ENCODE measurements at places on chromosomes 5 and 9. TPM values are rescaled to one million over a fixed set of nuclear protein-coding genes. Genes with fewer than 3 reads are reported as not detected.

DNA sequence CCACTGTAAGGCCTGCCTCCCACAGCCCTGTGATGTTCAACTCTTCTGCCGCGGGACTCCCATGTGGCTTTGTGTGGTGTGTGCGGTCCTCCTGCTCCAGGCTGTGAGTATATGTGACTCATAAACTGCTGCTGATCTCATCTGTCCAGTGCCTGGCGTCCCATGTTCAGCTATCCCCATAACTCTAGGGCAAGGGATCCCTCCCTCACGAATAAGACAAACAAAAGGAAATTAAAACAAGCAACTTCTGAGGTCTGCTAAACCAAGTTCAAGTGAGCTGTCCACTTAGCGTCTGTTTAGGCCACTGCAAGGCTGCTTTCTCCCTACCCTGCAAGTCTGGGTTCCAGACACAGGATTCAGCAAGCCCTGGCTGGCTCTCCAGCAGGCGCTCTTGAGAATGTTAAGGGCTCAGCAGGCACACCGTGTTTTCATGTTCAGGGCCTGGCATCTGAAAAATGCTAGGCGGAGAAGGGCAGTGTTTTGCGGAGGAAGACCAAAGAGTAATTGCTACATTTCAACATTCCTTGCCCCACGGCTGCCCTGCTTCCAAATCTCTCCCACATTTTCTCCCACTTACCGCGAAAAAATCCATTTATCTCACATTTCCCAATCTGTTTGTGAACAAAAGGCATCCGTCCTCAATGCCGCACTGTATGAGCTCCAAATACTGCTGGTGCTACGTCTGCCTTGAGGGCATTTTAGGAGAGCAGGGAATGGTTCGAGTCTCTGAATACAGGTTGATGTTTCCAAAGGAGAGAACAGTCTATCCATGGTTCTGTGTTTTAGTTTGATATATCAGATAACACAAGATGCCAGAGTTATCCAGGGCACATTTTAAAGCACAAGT lies 280.2 kb downstream of the SEMA5A start:
- DNase-seq = no peak

DNA sequence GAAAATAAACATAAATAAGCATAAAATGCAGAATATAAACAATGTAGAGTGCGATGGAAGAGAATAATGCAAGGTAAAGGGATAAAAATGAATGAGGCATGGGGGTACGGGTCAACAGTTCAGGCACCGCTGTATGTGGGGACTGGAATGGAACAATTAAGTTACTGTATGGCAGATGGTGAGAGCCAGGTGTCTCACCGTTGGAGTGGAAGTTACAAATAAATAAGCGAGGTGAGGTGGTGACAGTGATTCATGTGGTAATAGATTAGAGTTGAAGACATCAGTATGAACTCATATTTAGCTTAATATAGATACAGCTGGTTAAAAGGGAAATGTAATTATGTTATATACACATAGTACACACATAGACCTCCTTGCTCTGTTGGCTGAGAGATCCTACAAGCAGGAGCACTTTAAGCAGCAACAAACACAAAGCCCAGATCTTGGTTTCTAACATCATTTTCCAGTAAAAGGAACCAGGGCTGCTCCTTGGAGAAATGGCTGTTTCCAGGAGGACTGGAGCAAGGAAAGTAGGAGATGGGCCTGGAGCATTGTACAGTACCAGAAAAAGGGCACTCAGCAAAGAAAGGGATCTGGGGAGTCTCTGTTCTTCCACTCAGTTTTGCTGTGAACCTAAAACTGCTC lies 2.4 kb upstream of the OMD start:
- no peak for DNase-seq

GRCh38 chr9:132957805-132958204 lies 13.4 kb upstream of the TSC1 start:
- DNase-seq = no peak

- no peak for DNase-seq
These were observed 21.9 kb upstream of the MED10 start for GRCh38 chr5:6399980-6400910.

ZNF483 gene
- 1.9 TPM for total RNA-seq

All from Peyer's patch (tissue), 4 donors.